ENCODE measurements at places on chromosomes 2 and 18.

GRCh38 chr18:39453882-39454281 is 1888.3 kb upstream of the CELF4 start:
- DNase-seq, result peak; percentile 43

- peak; percentile 41 for DNase-seq
Observed at GRCh38 chr2:142980246-142981068, 103.0 kb downstream of the KYNU start.

- DNase-seq, result no peak
Observed at GRCh38 chr2:98454073-98454472, 9.4 kb downstream of the INPP4A start.

DNA sequence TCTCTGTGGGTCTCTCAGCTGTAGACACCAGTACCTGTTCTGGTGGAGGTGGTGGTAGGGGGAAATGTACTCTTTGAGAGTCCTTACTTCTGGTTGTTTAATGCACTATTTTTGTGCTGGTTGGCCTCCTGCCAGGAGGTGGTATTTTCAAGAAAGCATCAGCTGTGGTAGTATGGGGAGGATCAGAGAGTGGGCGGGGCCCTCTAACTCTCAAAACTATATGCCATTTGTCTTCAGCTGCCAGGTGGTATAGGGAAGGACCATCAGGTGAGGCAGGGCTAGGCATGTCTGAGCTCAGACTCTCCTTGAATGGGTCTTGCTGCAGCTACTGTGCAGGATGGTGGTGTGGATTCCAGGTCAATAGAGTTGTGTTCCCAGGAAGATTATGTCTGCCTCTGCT is 1100.8 kb downstream of the CNTNAP5 start:
- peak; percentile 1 for DNase-seq

DNA sequence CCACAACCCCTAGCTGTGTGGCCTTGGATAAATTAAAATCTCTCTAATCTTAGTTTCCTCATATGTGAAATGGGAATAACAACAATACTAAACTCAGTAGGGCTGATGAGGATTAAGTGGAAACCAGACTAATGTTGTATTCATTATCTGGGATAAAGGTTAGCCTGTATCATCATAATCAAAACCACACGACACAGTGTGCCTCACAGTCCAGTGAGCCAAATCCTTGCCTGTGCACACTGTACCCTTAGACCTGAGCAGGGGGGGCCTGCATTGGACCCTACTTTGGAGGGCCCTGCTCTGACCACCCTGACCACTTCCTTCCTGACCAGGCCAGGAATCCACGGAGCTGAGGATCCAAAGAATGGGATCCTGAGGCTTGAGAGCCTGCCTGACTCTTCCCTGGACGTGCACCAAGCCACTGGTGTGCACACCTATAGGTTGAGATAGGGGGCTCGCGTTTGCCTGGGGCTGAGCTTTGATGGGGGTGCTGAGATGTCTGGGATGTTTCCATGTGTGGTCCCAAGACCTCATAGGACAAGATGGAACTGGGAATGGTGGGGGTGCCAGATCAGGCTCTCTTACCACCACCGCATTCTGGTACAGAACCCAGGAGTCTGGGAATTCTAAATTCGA is 69.7 kb downstream of the TGOLN2 start:
- DNase-seq, result peak; percentile 42

DNA sequence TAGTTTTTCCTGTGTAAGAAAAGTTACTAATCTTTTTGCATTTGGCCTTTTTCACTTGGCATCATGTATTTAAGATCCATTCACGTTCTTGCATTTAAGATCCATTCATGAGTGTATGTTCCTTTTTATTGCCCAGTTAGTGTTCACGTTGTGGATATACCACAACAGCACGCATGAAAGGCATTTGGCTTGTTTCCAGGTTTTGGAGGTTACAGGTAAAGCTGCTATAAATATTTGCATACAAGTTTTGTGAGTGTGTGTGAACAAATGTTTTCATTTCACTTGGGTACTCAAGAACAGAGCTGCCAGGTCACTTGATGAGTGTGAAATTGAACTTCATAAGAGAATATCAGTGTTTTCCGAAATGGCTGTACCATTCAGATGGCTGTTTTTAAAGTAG is 121.2 kb downstream of the CCBE1 start:
- no peak for DNase-seq

GRCh38 chr18:26794230-26795101 is 71.0 kb downstream of the AQP4 start:
- no peak for DNase-seq

DNA sequence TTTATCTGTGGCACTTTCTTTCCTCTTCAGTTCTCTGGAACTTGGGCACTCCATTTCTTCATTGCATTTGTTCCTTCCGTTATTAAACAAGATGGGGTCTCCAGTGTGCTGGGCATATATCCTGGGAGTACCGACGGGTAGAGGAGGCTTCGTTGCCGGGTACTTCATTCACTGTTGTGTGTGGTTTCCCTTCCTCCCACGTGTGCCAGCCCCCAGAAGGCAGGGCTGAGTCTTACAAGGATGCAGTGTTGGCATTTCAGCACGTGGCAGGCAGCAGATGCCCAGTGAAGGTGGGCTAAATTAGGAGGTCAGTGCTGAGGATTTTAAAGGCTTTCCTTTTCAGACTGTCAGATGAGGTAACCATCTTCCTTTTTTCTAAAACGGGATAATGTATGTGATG is 58.6 kb downstream of the MGAT5 start:
- no peak for DNase-seq

- no peak for DNase-seq
Observed at GRCh38 chr2:234001380-234002160, 48.9 kb upstream of the SPP2 start.

DNA sequence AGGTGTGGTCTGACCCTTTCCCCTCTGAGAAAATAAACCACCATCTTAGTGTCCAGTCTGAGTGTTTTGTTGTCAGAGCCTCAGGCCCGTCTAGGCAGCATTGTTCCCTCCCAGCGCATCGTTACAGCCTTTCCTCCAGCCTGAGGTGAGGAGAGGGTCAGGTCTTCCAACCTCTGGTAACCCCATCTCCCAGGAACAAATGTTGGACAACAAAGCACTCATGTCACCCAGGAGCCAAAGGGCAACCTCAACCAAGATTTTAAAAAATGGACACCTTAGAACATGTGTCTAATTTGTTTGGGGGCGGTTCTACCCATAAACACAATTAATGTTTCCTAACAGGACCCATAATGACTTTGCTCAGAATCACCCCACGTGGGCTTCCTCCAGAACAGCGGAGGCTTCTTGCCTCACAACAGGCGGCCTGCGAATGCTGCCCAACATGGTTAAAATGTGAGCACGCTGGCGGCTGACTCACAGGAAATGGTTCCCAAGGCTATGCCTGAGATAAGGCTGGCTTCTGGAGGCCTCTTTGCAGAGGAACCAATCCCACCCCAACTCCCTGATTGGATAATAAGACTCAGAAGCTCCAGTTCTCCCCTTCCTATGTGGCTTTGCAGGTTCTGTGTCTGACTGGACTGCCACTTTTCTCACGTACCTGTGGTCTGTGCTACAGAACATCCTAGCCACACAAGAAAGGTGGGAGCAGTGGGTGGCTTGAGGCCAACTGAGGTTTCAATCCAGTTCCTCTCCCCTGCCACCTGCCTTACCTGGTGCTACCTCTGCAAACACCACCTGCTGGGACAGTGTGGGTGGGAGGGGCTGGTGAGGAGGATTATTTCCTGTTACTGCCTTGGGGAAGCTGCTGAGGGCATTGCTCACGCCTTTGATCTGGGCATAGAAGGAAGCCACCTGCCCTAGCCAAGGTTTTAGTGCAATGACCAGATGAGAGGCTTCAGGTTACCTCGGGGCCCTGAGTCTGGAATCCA is 108.8 kb downstream of the B3GNT2 start:
- DNase-seq, result peak; percentile 27

- no peak for DNase-seq
Observed at GRCh38 chr2:239580199-239580527, 179.3 kb upstream of the HDAC4 start.

DNA sequence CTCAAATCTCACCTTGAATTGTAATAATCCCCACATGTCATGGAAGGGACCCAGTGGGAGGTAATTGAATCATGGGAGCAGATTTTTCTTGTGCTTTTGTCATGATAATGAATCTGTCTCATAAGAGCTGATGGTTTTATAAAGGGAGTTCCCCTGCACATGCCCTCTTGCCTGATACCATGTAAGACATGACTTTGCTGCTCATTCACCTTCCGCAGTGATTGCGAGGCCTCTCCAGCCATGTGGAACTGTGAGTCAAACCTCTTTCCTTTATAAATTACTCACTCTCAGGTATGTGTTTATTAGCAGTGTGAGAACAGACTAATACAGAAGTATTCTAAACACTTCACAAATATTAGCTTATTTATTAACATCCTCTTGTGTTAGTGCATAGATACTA is 516.7 kb downstream of the LRRTM4 start:
- no peak for DNase-seq

DNA sequence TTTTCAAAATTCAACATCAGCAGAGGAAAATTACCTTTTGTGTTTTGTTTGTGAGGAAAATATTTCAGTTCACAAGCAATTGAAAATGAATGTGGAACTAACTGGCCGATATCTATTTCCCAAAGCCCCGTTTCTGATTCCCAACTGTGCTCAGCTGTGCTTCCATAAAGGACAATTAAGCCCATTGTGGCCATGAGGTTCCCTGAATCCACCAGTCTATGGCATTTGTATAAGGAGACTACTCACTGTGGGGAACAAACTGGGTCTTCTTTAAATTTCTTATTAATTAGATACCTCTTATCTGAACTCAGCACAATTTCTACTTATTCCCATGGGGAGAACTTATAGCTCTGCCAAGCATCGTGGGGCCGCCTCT is 31.4 kb upstream of the AGAP1 start:
- no peak for DNase-seq

GRCh38 chr2:179861027-179861415 is 391 bp downstream of the ZNF385B start:
- DNase-seq, result peak; percentile 11

GRCh38 chr2:194735837-194736542 is 921.0 kb upstream of the SLC39A10 start:
- DNase-seq, result no peak

- no peak for DNase-seq
Observed at GRCh38 chr2:238431-238830, 25.4 kb downstream of the SH3YL1 start.

GRCh38 chr2:29706171-29706720 is 215.1 kb downstream of the ALK start:
- DNase-seq, result no peak

DNA sequence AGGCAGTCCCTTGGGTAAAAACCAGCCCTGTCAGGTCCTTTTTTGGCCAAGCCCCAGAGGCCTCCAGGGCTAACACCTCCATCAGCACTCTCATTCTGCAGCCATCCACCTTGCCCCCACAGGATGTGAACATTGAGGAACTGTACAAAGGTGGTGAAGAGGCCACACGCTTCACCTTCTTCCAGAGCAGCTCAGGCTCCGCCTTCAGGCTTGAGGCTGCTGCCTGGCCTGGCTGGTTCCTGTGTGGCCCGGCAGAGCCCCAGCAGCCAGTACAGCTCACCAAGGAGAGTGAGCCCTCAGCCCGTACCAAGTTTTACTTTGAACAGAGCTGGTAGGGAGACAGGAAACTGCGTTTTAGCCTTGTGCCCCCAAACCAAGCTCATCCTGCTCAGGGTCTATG is 7.3 kb downstream of the IL1F10 start:
- no peak for DNase-seq

- DNase-seq, result no peak
Observed at GRCh38 chr18:78643004-78643403, 336.6 kb upstream of the SALL3 start.

DNA sequence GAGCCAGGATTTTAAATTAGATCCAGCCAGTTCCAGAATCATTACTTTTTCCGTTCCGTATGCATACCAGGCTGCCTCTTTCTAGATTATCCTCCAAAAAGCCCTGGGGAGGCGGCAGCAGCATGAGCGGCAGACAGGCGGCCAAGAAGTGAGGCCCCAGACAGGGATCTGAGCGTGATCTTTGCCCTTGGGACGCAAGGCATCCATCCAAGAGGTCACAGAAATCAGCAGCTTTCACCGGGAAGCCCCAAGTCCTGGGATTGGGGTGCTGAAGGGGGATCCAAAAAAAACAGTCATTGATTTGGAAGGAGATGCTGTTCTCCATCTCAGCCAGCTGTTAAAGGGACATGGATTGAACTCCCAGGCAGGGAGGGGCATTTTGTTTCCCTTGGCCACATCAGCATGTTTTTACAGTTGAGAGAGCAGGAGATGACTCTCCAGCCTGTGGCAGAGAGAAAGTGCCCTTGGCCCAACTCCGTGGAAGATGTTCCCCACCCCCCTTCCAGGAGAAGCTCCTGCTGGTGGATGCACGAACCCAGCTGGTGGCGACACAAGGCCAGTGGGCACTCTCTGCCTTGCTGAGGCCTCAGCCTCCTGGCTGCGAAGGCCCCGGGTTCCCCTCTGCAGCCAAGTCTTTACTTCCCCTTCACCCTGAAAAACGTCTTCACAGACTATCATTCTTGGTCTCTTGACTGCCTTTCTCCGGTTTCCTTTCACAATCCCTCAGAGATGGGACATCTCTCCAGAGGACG is 265.6 kb downstream of the ANAPC1 start:
- peak; percentile 50 for DNase-seq

GRCh38 chr2:178478130-178478438 is 316 bp downstream of the FKBP7 start:
- DNase-seq, result no peak

- no peak for DNase-seq
Observed at GRCh38 chr2:75224636-75225094, 25.3 kb upstream of the TACR1 start.

- no peak for DNase-seq
Observed at GRCh38 chr18:3246635-3247239, 864 bp upstream of the MYL12A start.

DNA sequence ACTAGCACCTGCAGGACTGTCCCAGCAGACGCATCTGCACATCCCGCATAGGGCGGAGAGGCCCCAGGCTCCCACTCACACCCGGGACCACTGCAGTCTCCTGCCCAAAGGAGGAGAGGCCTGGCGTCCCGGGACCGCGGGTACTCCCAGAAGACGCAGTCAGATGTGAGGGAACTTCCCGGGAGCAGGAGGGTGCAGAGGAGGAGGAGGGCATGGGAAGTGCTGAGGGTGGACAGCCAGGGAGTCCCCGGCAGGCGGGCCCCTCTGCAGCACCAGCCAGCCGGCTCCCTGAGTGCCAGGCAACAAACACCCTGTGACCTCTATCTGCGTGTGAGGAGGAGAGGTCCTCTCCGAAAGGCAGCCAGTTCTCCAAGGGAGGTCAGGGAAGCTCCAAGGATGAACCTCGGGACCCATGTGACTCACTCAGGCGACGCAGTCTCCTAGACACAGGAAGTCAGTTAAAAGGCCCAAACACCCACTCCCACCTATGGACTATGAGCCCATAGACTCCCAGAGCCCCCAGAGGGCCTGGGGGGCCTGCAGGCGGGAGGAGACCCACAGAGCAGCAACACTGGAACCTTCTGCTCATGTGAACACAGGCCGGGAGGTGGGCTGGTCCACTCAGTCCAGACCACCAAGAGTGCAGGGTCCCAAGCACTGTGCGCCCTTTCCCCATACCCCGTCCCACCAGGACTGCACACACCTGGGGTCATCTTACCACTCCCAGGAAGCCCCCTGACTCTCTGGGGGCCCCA is 4.2 kb downstream of the PXDN start:
- no peak for DNase-seq

DNA sequence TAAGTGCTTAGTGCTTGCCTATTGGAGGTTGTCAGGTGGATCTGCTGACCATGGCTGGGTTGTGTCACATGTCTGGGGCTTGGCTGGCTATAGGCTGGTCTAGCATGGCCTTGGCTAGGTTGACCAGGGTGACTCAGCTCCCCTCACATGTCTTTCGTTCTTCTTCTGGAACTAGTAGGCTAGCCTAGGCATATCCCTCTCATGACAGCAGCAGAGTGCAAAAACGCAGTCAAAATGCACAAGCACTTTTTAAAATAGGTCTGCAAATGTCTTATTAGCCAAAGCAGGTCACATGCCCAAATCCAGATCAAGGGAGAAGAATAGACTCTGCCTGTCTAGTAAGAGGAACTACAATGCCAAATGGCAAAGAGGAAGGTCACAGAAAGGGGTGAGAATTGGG is 179.7 kb upstream of the ACVR2A start:
- peak; percentile 13 for DNase-seq
